Karpas-422 (cell line): ENCODE measurements at places on chromosomes 13 and 19.
A peak's percentile ranks its signal among the peaks of the same experiment; 100 is the strongest.

DNA sequence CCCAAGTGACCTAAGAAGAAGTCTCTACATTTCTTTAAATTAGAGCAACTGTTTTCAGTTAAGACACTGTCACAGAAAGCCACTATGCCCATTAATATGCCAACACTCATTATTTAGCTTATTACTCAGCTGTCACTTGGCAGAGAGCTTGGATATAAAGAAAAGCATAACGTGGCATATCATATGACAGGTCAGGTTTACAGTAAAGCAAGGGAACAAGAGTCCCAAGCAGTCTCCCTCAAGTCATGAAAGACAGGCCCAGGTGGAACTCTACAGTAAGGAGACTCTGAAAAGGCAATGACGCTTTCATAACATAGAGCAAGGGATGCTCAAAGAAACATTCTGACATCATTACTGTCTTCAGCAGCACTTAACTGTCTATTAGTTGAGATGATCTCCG is 6.3 kb downstream of the LHFPL6 start:
- no peak for DNase-seq

GRCh38 chr13:78712831-78713230 is 53.9 kb upstream of the OBI1 start:
- DNase-seq: no peak

- no peak for DNase-seq
Measured at GRCh38 chr13:111893071-111893606, 173.8 kb upstream of the SOX1 start.

DNA sequence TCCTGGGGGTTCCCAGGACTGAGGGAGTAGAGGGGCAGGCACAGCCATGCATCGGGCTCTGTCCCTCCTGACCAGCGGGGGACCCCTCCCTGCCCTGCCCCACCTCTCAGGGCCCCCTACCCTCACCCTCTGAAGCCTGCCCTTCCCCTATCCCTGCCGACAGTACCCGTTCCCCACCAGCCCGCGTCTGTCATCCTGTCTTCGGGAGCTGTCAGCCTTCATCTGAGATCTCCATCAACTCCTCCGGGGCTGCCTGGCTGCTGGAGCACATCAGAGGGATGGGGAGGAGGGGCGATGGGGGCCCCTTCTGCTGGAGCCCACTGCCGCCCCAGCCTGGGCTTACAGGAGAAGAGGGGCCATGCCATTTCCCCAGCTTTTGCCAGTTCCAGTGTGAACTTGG is 6.2 kb upstream of the SHD start:
- peak; percentile 6 for DNase-seq

- DNase-seq: peak; percentile 91
Measured at GRCh38 chr13:113299951-113300350, 2.9 kb downstream of the LAMP1 start.

GRCh38 chr13:69274231-69274630 is 833.4 kb upstream of the ATXN8OS start:
- no peak for DNase-seq

- DNase-seq: no peak
Measured at GRCh38 chr13:111915104-111915551, 151.8 kb upstream of the SOX1 start.

DNA sequence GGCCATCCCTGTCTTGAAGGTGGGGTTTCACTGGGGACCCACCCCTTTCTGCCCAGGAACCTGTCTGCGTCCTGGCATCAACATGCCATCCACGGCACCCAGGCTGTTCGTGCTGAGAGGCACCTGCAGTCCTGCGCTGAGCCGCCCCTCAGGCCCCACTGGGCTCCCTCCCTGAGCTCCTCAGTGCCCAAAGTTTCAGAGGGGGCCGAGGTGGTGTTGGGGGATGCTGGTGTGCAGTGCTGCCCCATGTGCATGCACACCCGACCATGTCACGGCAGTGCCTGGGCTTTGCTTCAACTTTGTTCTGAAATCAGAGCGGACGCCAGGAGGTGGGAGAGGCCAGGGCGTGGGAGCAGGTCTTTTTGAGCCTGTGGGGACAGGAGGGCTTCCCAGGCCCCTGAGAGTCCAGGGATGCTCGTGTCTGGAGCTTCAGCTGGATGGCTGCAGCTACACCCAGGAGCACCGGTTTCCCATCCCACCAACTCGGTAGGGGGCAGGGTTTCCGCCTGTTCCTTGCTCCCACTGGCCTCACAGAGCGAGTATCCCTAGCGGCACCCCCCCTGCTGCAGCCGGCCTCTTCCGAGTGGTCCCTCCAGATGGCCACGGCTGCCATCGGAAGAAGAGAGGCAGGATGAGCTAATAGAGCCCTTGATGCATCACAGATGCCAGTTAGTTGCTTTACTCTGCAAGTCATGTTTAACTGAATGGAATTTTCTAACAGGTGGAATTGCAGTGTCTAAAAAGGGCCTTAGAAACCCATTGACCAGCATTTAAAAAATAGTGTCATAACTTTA is 44.0 kb downstream of the WDFY2 start:
- no peak for DNase-seq

GRCh38 chr13:24123761-24124160 is 36.8 kb upstream of the SPATA13 start:
- DNase-seq: no peak

- DNase-seq: no peak
Measured at GRCh38 chr13:51208716-51209115, 13.5 kb upstream of the FAM124A start.

DNA sequence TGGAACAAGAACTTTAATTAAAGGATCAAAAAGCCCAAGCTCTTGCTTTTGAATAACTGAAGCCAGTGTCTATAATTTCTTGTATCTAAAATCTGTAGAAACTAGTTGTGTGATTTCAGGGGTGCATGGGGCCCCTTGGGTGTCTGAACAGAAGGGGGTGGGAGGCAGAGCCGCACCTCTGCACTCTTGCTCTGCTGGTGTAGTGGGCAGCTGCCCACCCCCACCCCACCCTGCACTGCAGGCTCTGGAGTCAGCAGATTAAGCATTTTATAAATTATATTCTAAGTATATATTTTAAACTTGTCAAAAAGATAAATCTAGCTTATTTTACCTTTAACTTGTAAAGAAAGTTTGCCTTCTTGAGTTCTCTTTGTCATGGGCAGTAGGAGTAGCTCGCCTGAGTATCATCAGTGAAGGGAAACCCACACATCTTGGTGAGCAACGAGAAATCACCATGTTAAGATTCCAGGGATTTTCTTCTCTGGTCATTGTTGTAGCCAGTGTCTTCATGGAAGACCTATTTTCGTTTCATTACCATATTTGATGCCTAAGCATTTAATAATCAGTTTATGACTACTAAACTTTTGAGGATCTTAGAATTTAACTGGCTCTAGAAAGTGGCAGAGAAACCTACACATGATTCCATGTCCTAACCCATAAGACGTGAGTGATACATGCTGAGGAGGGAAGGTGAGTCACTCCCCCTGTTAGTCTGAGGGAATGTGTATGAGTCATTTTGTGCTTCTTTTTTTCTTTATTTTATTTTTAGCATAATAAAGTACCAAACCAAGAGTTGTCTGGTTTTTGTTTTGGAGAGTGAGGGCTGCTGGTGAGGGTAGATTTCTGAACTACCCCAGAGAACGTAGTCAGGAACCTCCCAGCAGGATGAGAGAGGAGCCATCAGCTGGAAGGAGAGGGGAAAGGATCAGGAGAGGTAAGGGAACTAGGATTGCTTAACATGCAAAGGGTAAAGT is 7.7 kb downstream of the UBE2L5 start:
- no peak for DNase-seq

DNA sequence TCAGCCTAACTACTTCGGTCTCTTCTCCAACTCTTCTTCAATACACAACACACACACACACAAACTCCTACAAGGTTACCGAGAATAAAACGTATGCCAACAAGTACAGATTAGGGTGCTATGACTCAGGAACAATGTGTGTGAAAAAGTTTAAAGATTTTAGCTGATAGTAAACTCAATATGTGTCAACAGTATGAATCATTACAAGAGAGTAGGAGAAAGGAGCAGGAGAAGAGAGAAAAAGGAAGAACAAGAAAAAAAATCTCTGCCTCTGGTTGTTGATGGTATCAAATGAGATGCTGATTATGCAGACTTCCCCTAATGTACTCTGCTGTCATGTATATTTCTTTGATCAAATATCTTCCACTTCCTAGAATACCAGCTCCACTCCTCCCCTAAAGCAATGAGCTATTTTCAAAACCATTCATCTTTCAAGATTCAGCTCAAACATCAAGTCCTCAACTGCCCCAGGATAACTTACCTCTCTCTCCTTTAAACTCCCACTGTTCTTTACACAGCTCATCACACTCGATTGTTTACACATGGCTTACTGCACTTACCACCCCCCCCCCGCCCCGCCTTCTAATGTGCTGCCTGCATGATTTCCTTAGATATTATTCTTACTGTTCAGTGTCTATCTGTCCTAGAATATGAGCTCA is 95.6 kb downstream of the FAM216B start:
- no peak for DNase-seq

GRCh38 chr13:34884366-34884765 is 57.7 kb upstream of the NBEA start:
- DNase-seq: no peak

GRCh38 chr13:75785130-75785529 is 149.0 kb downstream of the LMO7 start:
- no peak for DNase-seq

DNA sequence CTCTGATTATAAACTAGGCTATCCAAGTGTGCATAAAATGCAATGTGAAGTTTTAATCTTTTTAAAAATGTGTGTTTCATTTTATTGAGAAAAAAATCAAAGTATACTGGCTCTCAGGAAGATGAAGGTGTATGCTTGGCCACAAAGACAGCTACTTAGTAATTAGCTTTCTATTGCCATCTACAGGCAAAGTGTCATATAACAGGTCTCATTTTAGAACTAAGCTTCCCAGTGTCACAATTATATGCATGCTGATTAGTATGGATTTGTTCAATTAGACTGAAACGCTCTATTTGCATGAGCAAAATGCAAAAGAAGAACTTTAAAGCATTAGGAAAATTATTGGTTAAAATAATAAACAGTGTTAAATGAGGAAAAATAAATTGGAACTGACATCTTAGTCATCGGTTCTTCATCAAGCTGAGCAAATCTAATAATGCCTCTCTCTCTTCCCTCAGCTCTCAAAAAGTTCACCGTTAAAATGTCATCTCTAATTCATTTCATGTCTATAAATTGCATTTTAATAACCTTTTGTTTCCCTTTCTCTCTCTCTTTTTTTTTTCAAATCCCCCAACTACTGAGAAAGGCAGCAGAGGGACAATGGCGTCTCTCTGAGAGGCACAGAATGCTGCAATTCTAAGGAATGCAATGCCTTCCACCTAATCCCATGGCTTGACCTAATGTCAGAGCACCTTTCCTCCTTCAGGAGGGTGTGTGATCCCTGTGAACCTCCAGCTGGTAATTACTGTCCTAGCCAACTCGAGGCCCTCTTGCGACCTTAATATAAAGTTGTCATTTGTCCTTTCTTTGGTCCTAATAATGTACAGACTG is 313.1 kb upstream of the MAB21L1 start:
- DNase-seq: peak; percentile 75

DNA sequence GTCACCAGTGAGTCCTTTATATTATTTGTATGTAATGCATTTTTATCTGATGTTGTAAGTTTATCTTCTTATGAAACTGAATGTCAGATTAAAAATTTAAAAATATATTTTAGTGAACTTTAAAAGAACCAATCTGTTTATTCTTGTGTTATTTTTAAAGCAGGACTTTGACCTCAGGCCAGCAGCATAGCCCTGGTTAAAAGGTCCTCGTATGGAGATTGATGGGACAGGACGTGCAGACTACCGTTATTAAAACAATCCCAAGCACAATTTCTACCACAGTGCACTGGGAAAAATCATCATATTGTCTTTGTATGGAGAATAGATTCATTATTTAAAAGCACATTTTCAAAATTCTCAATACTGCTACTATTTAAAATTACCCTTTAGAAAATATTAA is 573.8 kb upstream of the ARGLU1 start:
- no peak for DNase-seq

- DNase-seq: no peak
Measured at GRCh38 chr19:56927791-56928207, 87.3 kb upstream of the PEG3 start.

- DNase-seq: no peak
Measured at GRCh38 chr19:30070198-30070967, 128.3 kb downstream of the URI1 start.

DNA sequence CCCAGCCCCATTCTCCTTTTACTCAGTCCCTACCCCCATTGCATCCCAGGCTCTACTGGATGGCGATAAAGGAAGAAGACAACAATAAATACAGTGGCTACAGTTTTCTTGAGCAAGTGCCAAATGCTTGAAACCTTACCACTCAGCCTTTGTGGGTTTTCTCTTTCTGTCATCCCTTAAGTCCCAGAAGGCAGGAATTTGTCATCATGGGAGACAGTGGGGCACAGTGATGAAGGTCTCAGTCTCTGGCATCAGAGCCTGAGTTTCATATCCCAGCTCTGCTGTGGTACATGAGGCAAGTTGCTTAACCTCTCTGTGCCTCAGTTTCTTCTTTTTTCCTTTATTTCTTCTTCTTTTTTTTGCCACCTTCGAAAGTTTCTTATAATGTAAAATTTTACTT is 5.1 kb upstream of the COMP start:
- no peak for DNase-seq

- no peak for DNase-seq
Measured at GRCh38 chr19:13723206-13723605, 41.1 kb upstream of the MRI1 start.

- DNase-seq: no peak
Measured at GRCh38 chr13:36696410-36697010, 22.7 kb downstream of the SERTM1 start.

DNA sequence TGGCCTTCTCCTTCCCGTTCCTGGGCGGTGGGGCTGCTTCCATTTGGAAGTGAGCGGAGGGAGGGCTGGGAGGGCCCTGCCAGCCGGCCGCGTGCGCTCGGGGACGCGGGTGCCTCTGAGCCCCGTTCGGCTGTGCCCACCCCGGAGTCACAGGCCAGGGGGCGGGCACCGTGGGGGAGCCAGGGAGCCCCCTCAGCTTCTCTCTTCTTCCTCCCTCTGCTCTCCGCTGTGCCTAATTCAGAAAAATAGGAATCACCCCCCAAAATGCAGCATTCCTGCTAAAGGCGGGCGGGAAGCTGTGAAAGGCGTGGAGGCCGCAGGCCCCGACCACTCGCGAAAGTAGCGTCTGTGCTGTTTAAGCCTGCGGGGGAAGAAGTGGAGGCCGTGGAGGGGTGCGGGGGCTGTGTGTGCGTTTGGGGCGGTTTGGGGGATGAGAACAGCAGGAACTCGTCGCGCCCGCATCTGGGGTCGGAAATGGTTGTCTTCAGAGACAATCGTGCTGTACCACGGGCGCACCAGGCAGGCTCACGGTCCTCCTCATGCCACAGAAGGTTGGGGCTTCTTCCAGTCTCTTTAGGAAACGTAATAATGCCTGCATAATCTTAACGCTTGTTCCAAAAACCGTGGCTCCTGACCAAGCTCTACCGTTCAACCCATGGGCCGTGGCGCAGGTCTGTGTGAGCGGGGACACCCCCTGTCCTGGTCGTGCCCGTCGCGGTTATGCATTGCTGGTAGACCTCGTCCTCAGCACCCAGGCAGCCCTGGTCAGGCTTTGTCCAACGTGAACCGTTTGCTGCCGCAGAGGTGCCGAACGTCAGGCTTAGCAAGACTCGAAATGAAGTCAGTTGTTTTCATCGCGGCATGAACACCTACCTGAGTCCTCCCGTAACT is 110.4 kb upstream of the SOX1 start:
- no peak for DNase-seq
